ENCODE measurements at places on chromosomes 2 and 18.

GRCh38 chr2:101995804-101996203 lies 4.0 kb downstream of the IL1R2 start:
- DNase-seq = no peak

GRCh38 chr2:10518470-10519393 lies 70.6 kb upstream of the ODC1 start:
- no peak for DNase-seq

GRCh38 chr2:200089040-200089755 lies 133.8 kb downstream of the MAIP1 start:
- no peak for DNase-seq

DNA sequence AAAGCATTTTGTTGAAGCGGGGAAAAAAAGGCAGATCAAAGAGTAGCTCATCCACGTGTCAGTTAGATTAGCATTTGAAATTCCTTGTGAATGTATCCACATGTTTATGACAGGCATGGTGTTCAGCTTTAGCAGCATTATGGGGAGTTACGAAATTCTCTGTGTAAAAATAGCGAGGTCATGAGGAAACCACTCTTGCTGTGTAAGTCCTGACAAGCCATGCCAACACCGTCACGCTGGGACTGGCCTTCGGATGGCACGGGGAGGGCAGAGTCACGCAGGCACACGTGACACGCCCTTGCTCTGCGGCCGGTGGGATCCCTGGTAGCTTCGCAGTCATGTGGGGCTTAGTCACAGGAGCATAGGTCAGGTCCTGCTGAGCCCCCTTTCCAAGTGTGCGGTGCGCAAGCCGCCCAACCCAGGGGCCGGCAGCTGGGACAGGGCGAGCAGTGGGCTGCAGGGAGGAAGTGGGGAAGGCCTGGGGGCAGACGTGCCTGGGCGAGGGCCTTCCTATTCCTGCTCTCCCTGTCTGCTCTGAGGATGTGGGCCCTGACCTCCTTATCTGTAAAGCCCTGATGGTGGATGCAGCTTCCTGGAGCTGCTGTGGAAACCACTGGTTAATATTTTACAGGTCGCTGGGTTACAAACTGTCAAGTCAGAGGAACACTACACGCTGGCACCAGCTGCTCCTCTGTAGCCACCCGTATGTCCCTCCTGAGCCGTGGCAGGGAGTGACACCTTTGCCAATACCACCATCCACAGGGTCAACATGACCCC lies 18.0 kb downstream of the MBP start:
- DNase-seq = no peak

DNA sequence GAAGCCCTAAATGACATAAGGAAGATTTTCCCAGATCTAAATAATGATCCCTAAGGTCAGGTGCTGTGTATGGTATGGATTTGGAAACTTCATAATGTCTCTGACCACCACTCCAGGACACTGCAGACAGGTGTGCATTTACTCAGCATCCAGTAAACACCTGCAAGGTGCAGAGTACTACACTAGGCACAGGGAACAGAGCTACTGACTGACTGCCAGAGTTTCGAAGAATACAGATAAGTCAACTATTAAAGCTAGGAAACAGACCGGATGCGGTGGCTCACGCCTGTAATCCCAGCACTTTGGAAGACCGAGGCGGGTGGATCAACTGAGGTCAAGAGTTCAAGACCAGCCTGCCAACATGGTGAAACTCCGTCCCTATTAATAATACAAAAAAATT lies 65.0 kb downstream of the ATP8B1 start:
- no peak for DNase-seq

GRCh38 chr2:131673400-131674173 lies 145.9 kb downstream of the CCDC74A start:
- peak; percentile 64 for DNase-seq

DNA sequence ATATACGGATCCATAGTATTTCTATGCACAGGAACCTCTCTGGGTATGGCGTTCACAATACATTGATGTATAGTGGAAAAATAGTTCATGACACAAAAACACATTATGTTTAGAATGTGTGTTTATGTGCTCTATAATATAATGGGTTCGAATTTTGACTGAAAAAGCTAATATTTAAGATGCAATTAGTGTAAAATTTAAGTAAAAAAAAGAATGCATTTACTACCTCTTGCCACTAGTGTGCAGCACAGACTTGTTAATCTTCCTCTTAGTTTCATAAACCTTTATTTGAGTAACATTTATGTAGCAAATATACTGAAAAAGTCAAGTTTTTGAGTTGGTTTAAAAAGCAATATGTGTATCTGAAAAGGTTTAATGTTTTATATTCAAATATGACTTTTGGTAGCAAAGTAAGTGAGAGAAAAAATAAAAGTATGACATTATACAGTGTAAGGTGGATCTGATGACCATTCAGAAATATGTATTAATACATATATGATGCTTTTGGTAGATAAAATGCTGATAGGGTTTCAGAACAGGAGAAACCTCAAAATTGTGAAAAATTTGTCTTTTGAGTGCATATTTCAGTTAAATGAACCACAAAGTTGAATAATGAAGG lies 49.4 kb downstream of the CCDC102B start:
- no peak for DNase-seq

GRCh38 chr2:20060106-20060505 lies 8.7 kb upstream of the LAPTM4A start:
- no peak for DNase-seq

Measured in stimulated activated CD4-positive, alpha-beta T cell treated with anti-CD3 and anti-CD28 coated beads, Interleukin-2, amount 100 ng/mL, for 48 hours (primary cell).